ENCODE measurements at places on chromosomes 12 and 14.
A peak's percentile ranks its signal among the peaks of the same experiment; 100 is the strongest.

DNA sequence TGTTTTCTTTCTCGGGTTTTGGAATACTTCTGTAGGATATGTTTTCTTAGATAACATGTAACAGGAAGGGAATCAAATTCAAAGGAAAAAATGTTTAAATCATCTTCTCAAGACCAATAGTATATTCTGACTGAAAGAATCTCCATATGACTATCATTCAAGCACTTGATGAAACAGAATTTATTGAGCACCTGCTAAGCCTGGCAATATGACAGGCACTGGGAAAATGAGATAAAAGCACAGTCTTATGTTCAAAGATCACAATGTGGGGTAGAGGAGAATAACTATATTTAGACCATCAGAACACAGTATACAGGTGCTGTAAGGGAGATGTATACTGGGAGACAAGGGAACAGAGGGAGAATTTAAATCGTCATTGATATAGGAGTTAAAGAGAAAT, 19.1 kb upstream of the TMEM30B start:
- DNase-seq, result no peak

DNA sequence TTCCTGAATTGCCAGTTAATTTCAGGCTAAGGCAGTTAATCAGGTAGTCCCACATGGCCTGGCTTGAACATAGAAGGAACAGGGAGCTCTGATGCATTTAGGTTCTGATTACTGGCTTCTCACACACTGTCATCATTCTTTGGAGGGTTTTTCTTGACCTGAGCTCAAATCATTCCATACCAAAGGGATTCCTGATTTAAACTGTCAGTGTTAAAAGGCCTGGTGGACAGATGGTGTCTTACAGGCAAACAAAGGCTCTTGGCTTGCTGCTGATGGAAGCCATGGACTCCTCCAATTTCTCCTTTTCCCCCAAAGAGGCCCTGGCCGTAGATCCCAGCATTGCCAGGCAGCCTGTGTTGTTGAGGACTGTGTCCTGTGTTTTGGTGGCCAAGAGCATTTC, 30.2 kb downstream of the CACNA1C start:
- no peak for DNase-seq

GRCh38 chr12:1091350-1091749, 100.3 kb downstream of the ERC1 start:
- DNase-seq, result no peak

GRCh38 chr12:122099856-122100255, 21.3 kb downstream of the MLXIP start:
- no peak for DNase-seq

DNA sequence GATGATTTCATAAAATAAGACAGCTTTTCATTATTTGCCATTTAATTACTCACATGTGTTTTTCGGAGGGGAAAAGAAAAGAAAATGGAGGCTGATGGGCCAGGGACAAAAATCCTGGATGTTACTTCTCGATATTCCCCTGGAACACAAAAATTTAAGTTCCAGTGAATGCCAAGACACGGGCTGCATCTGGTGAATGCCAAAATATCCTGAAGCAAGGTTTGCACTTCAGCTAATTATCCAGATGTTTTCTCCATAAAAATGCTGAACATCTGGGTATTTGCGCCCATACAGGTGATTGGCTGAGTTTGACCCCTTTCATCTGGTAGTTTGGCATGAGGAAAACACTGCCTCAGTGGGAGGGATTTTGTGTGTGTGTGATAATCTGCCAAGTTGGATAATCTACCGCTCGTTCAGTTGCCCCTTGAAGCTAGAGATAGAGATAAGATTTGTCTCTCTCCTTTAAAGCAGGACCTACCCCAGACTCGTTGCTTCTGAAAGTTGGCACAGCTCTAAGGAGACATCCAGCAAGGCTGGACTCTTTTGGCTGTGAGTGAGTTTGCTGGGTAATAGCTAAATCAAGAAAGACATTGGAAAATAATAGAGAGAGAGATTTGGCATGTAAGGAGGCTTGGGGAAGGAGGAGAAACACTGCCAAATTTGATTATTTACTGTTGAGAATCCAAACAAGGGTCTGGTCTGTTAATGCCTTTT, 390.0 kb downstream of the EGLN3 start:
- no peak for DNase-seq

DNA sequence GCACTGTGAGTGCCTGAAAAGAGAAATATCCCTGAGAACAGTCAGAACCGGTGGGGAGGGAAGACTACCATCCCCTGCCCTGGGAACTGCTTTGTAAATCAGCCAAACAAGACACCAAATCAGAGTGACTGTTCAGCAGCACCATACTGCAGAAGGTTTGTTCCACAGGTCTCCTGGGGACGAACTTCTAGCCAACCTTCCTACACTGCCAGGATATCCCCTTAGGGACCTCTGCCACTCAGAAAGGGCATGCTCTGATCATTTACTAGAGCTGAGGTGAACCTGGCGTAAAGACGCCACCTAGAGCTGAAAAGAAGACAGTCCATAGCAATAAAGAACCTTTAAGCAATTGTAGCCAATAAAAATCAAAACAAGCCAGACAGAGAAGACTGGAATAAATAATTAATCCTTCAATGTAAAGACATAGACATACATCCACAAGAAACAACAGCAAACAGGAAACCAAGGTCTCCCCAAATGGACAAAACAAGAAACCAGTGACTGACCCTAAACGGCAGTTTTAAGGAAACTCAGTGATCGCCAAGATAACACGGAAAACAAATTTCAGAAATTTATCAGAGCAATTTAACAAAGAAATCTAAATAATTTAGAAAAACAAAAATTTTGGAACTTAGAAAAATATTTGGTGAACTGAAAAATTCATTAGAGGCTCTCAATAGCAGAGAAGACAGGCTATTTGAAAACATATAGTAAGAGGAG, 228.1 kb upstream of the AMIGO2 start:
- peak; percentile 51 for DNase-seq

- DNase-seq, result peak; percentile 47
These were observed 3.4 kb downstream of the GLIPR1L1 start for GRCh38 chr12:75337905-75338304.

GRCh38 chr14:30798961-30799360, 75.4 kb upstream of the COCH start:
- DNase-seq, result no peak

DNA sequence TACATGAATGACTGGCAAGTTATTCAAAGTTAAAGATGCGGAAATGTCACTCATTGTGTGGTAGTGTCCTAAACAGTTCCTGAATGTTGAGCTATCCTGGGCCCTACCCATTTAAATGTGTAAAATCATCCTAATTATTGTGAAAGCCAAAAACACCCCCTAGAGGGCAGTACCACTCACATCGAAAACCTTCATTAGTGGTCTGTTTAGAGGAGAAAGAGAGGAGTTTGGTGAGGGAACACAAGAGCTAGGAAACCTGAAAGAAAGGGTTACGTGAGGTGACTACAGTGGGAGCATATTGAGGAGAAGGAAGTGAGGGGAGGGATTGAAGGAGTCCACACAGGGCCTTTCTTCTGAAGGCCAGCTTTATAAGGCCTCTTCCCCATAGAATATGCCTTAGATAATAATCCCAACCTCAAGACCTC, 2.5 kb upstream of the TEP1 start:
- DNase-seq, result peak; percentile 54

GRCh38 chr14:85315290-85315689, 214.7 kb upstream of the FLRT2 start:
- DNase-seq, result no peak

DNA sequence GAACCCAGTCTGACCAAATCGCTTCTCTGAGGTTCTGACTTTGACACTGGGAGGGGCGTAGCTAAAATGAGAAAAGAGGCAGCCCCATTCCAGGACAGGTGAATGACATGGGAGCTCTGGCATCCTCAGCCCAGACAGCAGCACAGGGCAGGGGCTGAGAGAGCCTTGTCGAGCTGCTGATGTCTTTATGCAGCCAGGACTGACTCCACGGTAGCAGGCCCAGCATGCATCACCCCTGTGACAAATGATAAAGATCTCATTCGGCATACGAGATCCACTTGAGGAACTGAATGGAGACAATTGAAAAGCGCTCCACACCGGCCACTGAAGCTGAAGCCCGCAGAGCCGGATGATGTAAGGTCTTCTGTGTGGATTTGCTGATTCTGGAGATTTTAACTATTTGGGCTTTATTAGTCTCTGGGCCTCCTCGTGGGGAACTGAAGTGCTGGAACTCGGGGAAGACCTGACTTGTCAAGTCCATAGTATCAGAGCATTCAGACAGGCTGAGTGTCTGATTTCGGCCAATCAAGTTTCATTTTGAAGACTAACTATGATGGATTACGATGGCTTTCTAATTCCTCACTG, 56.9 kb upstream of the MAP1LC3B2 start:
- DNase-seq, result no peak

DNA sequence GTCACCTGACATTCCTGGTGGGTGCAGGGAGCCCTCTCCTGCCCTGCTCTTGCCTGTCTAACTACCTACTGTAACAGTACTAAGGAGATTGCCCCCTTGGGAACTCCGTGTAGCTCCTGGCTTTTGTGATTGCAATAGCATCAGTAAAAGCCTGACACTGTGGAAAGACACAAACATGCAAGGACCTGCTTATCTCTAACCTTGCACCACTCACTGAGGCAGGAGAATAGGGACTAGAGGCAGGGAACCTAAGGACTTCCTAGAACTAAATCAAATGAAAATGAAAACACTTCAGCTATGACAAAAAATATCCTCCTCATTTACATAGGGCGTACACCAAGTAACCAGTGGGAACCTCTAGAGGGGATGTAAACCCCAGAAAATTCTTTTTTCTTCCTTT, 28.5 kb downstream of the TUBA1A start:
- DNase-seq, result no peak

DNA sequence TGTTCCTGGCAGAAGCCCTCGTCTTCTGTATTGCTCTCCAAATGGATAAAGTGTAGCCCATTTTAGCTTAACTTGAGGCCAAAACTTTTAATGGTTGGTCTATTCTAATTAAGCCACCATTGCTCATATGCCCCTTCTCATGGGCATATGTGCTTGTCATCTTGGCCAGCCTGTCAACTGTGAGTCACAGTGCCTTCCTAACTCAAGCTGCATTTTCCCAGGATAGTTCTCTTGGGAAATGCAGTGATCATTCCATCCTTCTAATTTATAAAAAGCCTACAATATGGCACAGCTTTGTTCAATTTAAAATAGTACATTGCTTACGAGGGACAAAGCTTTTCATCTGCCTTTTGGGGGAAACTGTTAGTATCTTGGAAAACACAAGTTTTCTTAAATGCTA, 6.6 kb downstream of the PTHLH start:
- no peak for DNase-seq

- DNase-seq, result no peak
These were observed 71.4 kb upstream of the SRSF5 start for GRCh38 chr14:69695322-69696203.

DNA sequence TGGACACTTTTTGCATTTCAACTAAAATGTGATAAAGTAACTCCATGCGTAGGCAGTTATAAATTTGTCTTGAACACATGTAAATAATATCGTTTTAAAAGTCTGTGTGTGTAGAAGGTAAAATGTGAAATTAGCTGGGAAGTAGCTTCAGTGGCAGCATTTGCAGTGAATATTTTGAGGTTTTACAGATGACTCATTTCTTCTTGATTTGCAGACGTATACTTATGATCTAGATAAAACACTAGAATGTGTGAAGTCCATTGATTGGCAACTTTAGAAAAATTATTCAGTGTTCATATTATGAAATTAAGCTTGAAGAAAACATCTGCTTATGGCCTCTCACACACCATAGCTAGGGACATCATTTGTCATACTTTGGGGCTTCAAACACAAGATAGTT, 788.6 kb upstream of the NOVA1 start:
- no peak for DNase-seq

DNA sequence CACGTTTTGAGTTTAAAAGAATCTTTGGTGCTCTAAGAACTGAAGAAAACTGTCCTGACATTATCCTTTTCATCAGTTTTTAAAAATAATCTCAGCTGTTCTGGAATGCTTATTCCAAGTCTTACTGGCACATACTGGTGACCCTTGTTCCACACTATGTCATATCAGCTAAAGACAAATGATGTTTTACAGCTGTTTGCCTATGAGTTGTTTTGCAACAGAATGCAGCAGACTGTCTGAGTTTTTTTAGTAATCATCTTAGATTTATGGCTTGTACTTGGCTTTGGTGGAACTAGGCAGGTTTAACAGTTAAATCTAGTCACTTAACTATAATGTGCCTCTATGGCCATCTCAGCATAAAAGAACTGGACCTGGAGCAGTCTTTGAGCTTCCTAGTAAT, 91.6 kb upstream of the GRIN2B start:
- DNase-seq, result no peak

DNA sequence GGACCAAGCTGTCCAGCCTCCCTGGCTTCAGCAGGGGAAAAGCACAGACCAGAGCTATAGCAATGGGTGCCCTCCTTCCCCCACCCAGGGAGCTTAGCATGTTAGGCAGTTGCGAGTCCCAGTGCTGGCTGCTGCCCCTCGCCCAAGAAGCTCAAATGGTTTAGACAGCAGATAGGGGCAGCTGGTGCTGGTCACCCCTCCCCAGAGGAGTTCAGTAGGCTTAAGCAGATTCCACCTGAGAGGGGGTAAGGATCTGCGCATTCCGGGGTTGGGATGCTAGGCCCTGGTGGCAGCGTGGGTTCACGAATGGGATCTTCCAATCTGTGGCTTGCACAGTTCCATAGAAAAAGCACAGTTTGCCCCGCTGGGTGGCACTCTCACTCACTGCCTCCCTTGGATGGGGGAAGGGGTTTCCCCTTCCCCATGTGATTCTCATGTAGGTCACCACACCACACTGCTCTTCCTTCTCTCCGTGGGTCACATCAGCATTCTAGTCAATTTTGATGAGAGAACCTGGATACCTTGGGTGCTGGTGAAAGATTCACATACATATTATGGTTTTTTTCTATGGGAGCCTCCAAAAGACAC, 665.6 kb downstream of the C12orf50 start:
- DNase-seq, result no peak

- DNase-seq, result no peak
These were observed 276.5 kb downstream of the NUAK1 start for GRCh38 chr12:105862163-105862821.

DNA sequence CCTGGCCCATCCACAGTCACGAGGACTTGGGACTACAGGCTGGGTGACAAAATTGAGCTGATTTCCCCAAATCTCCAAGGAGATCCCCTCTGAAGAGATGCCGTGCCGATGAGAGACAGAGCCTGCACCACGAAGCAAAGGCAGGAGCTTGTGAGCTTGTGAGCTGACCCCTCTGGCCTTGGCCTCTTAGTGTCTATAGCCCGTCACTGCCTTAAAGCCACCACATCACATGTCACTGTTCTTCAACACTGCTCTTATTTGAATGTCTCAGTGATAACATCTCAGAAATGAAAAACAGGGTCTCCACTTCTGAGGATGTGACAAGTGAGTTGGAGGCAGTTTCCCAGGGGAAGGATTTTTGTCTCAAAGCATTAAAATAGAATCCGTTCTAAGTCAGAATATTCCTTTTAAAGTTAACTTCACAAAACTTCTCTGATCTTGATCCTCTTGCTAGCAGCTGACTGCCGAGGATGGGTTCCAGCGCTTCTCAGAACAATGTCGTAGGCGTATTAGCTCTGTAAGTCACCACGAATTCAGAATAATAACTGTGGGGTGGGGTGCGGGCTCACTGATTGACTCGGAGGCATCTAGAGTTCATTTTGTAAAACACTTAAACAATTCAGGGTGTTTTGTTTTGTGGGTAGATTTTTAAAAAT, 37.5 kb downstream of the CHST11 start:
- no peak for DNase-seq

- no peak for DNase-seq
These were observed 41.6 kb downstream of the NFKBIA start for GRCh38 chr14:35362911-35363374.

GRCh38 chr12:2581293-2582045, 213.3 kb upstream of the FKBP4 start:
- no peak for DNase-seq
